SK-N-MC (cell line): ENCODE measurements at places on chromosomes 4 and X.

DNA sequence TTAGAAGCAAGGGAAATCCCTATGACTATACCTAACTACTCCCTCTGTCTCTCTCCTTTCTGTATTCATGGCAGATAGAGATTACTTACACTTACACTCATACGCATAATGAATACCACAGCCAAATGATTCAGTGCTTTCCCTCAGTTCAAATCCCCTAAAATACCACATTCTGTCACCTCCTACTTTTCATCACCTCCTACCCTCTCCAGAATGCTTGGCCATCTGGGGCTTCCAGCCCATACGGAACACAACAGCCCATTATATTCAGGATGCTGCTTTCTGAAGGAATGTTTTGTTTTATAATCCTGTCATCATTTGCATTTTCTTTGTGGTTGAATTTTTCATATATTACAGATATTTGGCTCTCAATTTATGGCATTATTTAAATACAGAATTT lies 361.6 kb downstream of the GRIA2 start:
- no peak for DNase-seq

DNA sequence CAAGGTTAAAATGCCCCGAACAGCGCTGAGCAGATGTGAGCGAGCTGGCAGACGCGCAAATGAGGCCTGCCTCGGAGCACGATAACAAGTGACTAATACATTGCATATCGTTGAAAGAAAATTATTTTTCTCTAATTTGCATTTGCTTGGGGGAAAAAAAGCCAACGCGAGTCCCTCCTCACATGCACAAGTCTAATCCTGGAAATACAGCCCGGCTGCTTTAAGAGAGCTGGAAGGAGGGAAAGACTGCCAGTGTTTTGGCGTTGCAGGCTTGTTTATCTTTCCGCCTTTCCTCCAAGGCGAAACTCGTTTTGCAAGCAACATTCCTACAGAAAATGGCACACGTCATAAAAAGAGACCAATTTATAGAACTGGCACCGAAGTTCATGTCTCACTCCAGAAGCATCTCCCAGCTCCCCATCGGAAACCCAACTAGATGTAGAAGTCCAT lies 12.6 kb downstream of the BCOR start:
- DNase-seq = no peak

DNA sequence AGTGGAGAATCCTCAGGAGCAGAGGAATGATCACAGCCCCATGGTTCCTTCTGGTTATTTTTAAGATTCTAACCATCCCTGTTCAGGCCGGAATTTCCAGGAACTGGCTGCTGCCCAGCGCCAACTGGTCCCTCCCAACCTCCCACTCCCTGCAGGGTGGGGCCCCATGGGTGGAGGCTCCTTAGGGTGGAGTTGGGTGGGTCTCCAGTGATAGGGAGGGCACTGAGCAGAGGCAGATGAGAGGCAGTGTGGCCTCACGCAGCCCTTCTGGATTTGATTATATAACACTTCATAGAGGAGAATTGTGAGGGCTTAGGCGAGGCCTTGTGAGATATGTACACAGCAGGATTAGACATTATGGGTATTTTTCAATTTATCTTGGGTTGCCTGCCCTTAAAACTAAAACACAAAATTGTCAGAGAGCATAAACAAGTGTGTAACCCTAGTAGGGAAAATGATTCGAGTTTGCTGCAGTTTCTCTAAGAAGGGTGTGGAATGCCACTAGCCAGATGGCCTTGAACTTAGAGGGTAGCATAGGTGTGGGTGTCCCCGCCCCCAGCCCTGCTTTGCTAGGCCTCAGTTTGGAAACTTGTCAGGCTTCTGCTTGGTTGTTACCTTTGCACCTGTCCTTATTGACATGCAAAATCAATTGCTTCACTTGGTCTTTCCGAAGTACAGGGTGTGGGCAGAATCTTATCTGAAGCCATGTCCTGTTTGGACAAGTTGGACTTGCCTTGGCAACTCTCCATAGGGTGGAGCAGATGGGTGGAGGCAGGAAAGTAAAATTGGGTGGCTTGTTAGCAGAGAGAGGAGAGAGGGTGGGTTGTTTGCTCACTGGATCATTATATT lies 9.4 kb downstream of the KLF3 start:
- no peak for DNase-seq

DNA sequence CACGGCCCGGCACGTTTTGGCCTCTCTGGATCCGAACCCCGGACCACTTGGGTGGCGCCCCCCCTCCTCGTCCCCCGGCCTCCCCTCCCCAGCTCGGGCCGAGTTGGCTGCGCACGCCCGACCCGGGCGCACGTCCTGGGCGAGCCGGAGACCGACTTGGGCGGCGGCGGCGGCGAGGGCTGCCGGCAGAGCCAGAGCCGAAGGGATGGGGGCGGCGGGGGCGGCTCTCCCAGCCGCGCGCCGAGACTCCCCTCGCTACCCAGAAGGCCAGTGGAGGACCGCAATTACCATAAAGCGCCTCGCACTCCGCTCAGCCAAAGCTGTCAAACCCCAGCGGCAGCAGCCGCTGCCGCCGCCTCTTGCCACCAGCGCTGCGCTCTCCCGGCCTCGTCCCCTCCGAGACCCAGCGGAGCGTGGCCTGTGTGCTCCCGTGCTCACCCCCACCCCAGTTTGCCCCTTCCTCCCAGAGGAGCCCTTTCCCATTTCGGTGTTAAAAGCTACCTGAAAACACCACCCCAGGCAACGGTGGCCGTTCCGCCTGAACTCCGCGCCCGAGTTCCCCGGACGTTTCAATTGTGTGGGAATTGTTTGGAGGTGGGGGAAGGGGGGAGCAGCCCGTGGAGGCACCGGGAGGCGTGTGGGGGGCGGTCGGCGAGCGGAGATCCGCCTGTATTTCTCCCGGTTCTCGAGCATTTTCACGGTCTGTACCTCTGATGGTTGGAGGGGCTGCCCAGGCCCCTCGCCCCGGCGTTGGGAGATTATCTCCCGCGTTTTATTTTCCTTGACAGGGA lies 701 bp upstream of the BCOR start:
- DNase-seq = no peak

DNA sequence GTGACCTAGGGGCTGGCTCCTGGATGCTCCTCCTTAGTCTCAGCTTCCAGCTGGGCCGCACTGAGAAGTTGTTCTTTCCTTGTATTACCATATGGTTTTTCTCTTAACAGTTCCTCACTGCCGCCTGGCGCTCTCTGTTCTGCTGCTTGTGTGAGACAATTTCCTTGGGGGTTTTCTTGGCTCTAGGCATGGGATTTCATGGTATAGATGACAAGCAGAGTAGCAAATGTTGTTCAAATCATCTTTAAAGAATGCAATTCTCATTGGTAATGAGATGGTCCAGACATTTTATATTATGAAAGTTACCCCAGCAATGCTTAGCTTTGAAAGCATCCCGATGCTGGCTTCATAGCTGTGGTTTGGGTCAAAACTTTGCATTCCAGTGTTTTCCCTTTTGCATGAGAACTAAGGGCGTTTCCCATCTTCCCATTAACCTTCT lies 37.6 kb downstream of the SEPTIN11 start:
- DNase-seq = no peak

- no peak for DNase-seq
These were observed 1569.3 kb downstream of the PCDH18 start for GRCh38 chr4:135963009-135963408.

GRCh38 chr4:27616166-27616565 lies 755.5 kb downstream of the STIM2 start:
- DNase-seq = no peak

DNA sequence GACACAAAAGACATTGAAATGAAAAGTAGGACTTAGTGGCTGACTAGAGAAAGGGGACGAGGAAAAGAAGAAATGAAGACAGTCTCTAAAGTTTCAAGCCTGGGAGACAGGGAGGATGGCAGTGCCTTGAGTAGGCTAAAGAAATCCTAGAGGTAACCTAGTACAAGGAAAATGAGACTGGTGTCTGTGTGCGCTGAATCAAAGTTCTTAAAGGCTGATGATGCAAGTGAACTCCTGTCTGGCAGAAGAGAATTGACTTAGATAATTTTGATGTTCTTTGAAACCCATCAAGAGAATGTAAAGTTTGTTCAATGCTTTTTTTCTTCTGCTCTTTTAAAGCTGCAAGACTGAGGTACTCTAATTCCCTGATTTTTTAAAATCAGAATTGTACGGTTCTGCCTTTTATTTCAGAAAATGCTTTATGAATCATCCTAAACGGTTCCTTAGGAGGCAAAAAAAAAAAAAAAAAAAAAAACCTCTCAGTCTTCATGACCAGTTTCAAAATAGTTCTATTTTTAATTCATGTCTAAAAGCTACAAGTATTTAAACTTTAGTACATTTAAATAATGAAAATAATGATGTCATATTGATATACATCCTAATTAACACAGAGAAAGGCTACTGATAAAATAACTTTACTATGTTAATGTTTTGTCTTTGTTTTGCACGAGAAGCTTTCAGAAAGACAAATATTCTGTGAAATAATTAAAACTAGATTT lies 189.8 kb downstream of the PPP3CA start:
- DNase-seq = no peak

GRCh38 chrX:15619053-15619755 lies 18.4 kb upstream of the ACE2 start:
- DNase-seq = no peak

- DNase-seq = no peak
These were observed 18.4 kb upstream of the ODAM start for GRCh38 chr4:70177090-70177489.

DNA sequence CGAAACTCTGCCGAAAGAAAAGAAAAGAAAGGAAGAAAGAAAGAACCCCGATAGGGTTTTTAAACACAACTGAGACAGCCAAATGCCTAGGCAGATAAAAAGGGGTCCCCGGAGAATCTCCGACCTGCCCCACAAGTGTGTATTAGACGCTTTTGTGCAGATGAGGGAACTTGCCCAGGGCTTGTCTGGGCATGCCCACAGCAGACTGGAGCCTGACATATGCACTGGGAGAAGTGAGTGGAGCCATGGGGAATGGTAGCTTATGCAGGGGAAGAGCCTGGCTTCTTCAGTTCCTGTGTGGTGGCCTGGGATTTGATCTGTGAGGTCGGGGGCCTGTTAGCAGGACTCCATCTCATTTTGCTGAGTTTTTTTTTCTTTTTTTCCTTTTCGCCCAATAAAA lies 199.0 kb downstream of the GPC3 start:
- DNase-seq = no peak

DNA sequence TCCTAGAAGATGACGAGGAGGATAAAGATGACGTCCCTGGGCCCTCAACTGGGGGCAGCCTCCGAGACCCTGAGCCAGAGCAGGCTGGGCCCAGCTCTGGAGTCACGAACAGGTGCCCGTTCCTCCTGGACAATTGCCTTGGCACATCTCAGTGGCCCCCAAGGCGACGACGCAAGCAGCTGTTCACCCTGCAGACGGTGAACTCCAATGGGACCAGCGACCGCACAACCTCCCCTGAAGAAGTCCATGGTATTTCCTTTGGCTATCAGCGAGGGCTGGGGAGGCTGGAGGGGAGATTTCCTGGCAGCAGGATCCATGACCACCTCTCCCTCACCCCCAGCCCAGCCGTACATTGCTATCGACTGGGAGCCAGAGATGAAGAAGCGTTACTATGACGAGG lies 11.9 kb downstream of the USP11 start:
- no peak for DNase-seq

DNA sequence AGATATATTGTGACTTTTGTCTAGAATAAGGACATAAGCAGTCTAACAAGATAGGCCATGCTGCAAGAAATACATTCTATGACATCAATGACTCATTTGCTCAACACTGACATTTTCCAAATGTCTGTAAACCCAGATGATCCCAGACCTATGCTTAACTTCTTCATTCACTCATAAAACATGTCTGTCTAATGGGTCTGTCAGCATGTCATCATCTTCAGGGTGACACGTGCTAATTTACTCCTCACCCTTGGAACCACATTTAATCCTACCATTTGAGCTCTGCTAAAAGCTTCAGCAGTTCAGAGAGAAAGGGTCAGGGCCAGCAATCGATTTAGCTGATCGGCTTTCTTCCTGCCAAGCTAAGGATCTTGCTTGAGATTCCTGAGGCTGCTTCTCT lies 109.4 kb upstream of the MAP3K15 start:
- no peak for DNase-seq

- DNase-seq = no peak
These were observed 215.2 kb downstream of the PPARGC1A start for GRCh38 chr4:23674694-23675093.

DNA sequence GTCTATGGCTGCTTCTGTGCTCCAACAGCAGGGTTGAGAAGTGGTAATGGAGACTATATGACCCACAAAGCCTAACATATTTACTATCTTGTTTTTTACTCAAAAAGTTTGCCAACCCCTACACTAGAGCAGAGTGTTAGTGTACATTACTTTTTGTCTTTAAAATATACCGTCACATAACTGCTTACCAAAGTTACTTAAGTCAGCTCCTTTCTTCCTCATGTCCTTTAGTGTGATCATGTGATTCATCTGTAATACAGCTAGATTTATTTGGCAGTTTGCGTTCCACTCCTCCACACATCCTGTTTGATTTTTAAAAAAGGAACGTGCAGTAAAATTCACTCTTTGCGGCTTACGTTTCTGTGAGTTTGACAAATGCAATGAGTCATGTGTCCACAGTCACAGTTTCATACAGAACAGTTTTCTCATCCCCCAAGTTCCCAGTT lies 162.4 kb upstream of the GPRIN3 start:
- no peak for DNase-seq

DNA sequence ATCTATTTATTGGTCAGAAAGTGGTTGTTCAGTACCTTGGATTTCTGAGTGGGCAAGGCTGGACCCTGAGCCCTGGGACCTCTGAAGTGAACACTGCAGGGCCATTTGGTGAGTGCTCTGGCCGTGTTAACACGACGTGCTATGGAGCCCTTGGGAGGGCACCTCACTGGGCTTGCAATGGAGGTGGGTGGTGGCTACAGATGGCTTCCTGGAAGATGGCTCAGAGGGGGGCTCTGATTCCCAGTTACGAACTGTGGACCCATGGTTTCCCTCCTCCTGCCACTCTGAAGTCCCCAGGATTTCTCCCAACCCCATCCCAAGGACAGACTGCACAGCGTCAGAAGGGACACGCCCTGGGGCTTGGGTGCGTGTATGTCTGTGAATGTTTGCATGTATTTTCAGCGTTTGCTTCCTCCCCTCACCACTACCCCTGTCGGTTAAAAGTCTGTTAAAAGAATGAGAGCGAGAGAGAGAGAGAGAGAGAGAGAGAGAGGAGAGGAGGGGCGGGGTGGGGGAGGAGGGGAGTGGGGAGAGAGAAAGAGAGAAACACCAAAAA lies 3.7 kb upstream of the RHOH start:
- no peak for DNase-seq

DNA sequence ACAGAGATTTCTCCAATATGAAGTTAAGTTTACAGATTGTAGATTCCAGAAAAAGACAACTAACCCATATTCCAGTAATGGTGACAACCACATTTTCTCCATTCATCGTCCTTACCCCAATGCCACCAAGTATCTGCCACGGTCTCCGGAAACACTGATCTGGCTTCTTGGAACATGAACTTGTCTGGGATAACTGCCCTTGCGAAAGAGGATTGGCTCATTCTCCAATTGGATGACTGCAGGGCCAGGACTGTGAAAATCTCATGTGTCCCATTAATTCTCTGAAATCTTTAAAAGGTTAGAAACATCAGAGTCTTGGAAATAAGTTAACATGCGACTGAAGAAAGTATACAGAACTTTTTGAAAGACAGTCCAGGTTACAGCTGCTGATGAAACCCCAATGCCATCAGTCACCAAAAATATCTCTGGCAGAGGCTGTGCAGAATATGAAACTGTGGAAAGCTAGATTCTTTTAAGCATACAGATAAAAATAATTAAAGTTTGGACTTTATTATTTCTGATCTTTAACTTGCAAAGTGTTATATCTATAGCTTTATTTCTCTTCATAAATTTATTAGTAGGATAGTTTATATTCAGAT lies 496.9 kb downstream of the PPARGC1A start:
- DNase-seq = no peak
